ENCODE measurements at places on chromosomes 3 and 15.
A peak's percentile ranks its signal among the peaks of the same experiment; 100 is the strongest.

GRCh38 chr3:47617086-47618010 is 38.7 kb upstream of the CSPG5 start:
- DNase-seq, result no peak

DNA sequence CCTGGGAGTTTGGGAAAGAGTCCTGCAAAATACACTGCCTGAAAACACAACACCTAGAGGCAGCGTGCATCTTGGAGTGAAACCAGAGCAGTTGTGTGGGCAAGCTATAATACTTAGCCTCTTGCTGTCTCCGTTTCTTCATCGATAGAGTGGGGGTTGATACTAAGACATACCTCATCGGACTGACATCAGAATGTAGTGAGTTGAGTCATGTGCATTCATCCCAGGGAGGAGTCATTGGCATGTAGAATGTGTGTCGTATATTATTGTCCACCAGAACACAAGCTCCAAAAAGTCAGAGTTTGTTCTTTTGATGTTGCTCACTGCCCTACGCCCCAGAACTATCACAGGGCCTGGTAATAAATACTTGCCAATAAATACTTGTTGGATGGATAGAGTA is 4.3 kb downstream of the SNTN start:
- DNase-seq, result no peak

DNA sequence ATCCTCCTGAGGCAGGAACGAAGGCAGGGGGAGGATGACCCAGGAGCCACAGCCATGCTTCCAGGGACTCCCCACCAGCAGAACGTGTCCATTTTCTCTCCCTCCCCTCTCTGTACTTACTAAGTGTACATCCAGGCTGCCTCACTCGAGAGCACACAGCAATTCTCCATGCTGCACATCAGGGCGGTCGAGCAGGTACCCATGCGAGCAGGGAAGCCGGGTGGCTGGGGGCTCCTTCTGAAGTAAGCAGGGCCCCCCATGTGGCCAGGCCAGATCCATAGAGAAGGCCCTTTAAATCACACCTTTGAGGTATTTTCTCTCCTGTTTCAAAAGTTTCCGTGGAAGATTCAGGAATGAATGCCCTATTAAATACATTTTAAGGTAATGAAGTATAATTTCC is 41.2 kb upstream of the SLC6A11 start:
- no peak for DNase-seq

DNA sequence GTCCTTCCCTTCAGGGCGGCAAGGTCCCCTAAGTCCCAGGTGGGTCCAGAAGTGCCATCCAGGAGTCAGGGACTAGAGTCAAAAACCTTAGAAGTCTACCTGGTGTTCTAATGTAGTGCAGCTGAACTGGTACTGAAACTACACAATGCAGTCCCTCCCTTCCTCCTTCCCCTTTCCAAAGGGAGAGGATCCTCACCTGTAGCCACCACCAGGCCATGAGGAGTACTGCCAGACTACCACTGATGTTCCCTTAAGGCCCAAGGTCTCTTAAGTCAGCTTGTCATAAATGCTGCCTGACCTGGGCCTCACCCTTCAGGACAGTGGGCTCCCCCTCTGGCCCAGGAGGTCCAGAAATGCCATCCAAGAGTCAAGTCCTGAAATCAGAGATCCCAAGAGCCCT is 98.9 kb downstream of the ULK4 start:
- no peak for DNase-seq

DNA sequence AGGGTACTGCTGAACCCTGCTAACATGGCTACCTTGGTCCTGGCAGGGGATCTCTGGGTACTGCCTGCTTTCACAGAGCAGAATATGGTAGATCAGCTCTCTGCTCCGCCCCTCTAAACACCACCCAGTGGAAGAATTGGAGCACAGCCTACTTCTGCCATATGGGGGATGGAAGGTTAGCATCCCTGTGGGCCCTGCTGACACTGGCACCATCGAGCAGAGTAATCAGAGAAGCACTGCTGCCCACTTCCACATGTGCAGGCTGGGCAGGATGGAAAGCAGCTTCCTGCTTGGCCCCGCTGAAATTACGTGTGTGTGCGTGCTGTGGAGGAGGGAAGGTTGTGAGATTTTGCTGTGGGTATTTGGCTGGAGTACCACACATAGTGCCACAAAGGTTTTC is 24.8 kb downstream of the CCR1 start:
- DNase-seq, result no peak

GRCh38 chr3:128572644-128573105 is 77.9 kb downstream of the RPN1 start:
- DNase-seq, result no peak

- no peak for DNase-seq
These were observed 14.8 kb downstream of the ATP10A start for GRCh38 chr15:25848325-25848724.

DNA sequence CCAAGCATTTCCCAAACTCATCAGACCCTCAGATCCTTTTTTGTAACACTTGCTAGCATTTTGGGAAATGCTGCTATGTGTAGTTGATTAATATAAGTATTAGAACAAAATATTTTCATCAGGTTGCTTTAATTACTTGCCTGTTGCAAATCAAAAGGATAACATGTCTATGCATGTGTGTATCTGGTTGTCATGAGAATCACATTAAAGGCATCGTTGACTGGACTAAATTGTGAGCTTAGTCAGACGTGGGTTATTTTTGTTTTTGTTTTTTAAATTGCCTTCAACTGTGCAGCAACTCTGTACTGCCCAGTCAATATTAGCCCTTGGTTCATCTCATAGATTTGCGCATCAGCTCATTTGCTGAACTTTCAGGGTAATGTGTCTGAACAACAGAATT is 81.6 kb downstream of the SLMAP start:
- no peak for DNase-seq

DNA sequence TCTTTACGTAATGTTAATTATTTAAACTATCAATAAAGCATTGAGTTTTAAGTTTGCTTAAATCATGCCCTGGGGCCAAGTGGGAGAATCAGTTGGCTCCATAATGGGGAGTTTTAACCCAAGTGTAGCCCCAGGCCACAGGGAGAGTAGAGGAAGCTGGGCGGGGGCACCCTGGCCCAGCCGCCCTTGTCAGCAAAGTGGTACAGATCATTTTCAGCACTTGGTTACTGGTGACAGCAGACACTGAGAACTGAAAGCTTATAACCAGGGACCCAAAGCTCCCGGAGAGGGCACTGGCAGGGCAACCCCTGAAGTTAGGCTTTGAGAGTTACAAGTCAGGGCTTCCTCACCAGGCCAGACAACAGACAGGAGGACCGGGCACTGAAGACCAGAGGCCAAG is 90.6 kb downstream of the SEMA5B start:
- no peak for DNase-seq

DNA sequence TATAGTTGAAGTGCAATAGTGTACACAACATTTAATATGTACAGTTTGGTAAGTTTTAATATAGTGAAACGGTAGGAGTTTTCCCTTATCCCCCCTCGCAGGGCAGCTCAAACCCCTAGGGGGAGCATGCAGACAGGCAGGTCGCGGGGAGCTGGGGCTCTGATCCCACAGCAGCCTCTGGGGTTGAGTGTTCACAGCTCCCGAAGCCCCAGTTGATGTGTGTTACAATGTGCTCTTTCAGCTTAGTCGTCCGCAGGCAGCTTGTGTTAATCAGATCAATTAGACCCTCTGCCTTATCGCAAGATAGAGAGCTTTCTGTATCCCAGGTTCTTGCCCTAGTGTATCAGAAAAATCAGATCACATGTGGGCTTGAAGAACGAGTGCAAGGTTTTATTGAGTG is 143.1 kb upstream of the CHRNA7 start:
- no peak for DNase-seq

- no peak for DNase-seq
These were observed 12.9 kb downstream of the EIF2AK4 start for GRCh38 chr15:39946862-39947261.

- no peak for DNase-seq
These were observed 138.9 kb downstream of the CACNA1D start for GRCh38 chr3:53633197-53633787.

- no peak for DNase-seq
These were observed 750.0 kb downstream of the ZPLD1 start for GRCh38 chr3:103184772-103185171.

DNA sequence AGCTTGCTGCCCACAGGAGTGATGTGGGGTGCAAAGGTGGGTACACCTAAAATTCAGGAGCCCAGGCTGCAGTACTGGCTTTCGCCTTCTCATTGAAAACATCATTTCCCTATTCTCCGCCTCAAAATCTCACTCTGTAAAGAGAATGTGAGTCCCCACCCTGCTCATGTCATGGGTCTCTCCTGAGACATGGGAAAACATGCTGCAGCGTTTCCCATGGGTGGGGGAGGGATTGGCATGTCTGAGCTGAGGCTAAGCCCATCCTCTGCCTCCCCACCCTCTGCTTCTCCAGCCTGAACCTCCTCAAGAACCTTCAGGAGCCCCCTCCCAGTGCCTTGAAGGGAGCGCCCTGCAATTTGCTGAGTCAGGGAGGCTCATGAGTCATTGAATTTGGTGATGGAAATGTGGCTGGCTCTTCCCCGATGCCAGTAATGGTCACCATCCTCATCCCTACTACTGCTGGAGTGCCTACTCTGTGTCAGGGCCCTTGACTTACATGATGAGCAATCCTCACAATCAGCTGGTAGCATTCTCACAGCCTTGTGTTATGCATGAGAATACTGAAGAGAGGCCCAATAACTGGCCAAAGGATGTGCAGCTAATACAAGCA is 28.8 kb downstream of the WNT5A start:
- DNase-seq, result no peak

DNA sequence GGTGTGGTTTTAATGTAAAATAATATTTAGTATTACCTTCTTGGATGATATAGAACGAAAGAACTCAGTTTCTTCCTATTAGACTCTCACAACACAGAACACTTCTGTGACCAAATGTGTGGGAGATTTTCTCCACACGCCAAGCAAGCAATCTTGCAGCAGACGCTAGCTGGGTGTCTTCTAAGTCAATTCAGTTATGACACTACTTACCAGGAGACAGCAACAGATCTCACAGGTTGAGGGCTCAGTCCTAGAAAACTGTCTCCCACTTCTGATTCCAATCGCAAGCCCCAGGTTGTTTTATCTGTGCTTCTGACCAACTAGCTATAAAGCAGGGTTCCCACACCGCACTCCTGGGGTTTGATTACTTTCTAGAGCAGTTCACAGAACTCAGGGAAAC is 41.2 kb downstream of the HERC1 start:
- DNase-seq, result no peak

GRCh38 chr3:197494366-197495058 is 61.3 kb downstream of the BDH1 start:
- peak; percentile 68 for DNase-seq

DNA sequence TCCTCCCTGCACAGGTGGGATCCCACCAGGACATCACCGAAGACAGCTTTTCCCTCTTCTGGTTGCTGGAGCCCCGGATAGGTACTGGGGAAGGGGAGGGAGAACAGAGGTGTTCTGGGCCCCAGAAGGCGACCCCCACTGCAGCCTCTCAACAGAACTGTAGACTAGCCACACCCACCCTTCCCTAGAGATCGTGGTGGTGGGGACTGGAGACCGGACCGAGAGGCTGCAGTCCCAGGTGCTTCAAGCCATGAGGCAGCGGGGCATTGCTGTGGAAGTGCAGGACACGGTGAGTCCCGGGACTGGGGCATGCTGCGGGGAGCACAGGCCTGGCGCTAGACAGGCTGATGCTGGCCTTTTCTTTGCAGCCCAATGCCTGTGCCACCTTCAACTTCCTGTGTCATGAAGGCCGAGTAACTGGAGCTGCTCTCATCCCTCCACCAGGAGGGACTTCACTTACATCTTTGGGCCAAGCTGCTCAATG is 809 bp downstream of the NDUFAF3 start:
- DNase-seq, result no peak

GRCh38 chr3:113211330-113212149 is at the start of gene BOC:
TSS of gene BOC (plus strand) at chr3:113211557. CDS start at chr3:113249803, 38,246 bp downstream.
- DNase-seq, result peak; percentile 48

DNA sequence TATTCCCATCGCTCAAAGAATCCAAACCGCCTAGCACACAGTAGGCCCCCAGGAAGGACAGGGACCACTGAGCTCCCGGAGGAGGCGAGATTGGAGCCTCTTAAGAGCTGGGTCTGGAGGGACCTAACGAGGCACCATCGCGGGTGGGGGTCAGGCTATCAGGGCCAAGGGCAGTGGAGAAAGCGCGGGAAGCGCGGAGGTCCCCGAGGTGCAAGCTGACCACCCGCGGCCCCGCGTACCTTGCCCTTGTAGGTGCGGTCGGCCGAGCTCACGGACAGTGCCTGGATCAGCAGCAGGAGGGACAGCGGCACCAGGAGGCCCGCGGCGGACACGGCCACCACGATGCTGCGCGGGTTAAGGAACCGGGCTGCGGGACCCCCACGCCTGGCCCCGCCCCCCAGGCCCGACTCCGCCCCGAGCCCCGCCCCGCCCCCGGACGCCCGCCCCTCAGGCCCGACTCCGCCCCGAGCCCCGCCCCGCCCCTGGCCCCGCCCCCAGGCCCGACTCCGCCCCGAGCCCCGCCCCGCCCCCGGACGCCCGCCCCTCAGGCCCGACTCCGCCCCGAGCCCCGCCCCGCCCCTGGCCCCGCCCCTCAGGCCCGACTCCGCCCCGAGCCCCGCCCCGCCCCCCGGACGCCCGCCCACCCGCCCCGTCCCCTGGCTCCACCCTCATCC is 3.9 kb downstream of the ZDHHC19 start:
- no peak for DNase-seq

GRCh38 chr3:45002139-45002660 is 23.9 kb upstream of the CLEC3B start:
- DNase-seq, result no peak

- peak; percentile 57 for DNase-seq
These were observed 5.9 kb upstream of the CALML4 start for GRCh38 chr15:68210821-68211655.

DNA sequence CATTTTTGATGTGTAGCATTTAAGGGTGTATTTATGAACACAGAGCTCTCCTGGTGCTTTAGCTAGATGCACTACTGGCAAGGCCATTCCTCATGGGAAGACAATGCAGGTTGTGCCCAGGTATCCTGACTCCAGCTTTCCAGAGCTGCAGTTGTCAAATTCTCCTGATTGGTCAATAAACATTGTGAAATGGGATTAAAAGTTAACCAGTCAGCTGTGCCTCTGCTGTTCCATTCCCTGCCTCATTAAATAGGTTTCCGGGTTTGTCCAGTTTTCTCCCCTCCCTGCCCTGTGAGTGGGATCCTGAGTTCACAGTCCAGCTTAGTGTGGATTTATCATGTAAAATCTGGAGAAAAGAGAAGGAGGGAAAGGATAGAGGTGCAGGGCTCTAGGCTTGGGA is 207.3 kb downstream of the SQOR start:
- DNase-seq, result no peak

DNA sequence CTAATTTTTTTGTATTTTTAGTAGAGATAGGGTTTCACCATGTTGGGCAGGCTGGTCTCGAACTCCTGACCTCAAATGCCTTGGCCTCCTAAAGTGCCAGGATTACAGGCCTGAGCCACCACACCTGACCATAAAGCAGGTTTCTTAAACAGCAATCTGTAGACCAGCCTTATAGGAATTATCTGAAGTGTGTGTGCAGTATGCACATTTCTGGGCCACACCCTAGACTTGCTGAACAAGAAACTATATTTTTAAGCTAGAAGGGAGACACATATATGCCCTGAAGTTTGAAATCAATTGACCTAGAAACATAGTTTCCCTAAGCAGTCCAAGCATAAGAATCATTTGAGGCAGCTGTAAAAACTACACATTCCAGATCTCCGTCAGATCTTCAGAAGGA is 805.7 kb downstream of the TUSC7 start:
- no peak for DNase-seq
